ENCODE measurements at places on chromosomes 6 and 20.

DNA sequence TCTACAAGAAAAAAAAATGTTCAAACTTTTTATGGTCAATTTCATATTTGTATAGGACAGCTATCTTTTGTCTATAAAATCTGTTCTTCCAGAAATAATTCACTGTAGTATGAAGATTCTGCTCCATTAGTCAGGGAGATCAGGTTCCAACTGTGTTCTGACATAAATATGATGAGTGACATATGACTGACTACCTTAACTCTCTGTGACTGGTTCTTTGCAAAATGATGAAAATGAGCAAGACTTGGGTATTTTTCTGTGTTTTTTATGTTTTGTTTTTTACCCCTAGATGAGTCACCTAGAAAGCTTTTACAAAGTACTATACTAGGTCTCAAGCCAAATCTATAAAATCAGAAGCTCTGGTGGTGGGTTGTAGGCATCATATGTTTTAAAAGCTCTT, 229.6 kb downstream of the MMUT start:
- no peak for DNase-seq

DNA sequence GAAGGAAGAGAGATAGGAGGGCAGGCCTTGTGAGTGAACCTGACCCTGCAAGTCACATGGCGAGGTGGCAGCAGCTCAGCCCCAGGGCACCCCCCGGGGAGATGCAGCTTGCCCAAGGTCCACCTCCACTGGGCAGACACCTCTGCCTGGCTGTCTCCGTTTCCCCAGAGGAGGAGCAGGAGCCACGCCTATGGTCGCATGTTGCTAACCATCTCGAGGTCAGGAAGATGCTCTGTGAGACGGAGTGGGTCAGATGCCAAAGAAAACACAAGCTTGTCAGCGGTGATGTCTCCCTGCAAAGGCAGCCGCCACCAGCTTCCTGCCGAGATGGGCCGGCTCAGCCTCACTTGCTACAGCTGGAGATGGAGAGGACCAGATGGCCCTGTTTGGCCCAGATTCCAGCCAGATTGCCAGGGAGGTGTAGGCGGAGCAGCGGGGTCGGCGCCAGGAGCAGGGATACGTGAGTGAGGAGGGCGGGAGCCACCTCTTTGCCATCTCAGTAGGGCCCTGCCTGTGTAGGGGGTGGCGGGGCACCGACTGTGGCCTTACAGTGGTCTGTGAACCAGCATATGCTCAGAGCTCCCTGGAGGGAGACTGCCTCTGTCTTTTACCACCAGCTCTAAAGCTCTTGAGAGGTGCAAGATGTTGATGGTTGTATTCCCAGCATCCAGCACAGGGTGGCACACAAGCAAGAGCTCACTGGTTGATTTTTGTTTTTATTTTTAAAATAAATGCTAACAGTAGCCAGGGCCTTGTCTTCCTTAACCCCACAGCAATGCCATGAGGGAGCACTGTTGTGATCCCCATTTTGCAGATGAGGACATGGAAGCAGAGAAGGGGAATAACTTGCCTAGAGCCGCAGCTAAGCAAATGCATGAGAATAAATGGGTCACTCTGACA, 42.9 kb upstream of the FAM83D start:
- no peak for DNase-seq

- DNase-seq: no peak
These were observed 1.3 kb downstream of the NUP153 start for GRCh38 chr6:17705428-17705777.

- no peak for DNase-seq
These were observed 553.1 kb upstream of the MAN1A1 start for GRCh38 chr6:119902681-119903080.

- no peak for DNase-seq
These were observed 115.3 kb downstream of the RTN4IP1 start for GRCh38 chr6:106513808-106514582.

DNA sequence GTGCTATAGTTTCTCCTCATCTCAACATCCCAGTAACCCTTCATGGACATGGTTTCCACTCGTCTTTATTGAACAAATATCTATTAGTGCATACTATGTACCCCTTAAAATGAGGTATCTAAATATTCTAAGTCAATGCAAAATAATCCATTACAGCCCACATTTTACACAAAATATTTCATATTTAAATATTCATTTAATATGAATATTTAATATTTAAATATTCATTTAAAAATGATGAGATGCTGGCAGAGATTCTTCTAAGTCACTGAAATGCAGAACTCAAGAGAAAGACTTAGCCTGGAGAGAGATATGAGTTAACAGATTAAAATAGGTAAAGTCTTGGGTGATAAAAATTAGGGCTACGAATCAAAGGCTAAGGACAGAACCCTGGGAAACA, 17.9 kb downstream of the EPB41L2 start:
- no peak for DNase-seq

Measured in epithelial cell of prostate (primary cell).